Activated CD8-positive, alpha-beta memory T cell treated with anti-CD3 and anti-CD28 coated beads, Interleukin-2, amount 50 U/mL, for 4 hours (primary cell): ENCODE measurements at places on chromosomes 5 and 9.

GRCh38 chr9:87748881-87749280 is 23.0 kb downstream of the CTSL start:
- no peak for DNase-seq

DNA sequence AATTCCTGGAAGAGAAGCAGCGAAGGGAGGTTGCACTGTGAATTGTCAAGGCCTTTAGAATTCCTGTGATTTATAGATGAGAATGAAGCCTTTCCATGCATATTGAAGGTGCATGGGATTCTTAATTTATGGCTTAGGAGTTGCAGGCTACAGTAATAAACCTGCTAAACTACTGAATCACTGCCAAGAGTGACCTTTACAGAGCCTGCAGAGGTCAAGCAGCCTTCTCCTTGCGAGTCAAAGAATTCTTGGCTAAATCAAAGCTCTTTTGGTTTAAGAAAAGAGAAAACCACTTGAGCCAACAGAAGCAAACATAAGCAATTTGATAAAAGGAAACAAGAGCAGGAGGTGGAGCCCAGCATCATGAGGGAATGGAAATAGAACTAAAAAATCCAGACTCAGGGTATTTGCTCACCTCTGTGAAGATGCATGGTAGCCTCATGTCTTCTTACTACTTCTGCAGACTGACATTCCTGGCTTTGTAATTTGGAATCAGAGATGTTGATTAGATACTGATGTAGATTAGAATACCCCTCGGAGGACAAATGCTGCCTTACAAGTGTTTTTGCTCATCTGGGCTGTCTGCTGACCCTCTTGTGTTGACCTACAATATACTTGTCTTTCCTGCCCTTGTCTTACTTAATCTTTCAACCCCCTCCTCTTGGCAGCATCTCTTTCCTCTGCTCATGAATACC is 90.3 kb upstream of the IFNK start:
- no peak for DNase-seq

DNA sequence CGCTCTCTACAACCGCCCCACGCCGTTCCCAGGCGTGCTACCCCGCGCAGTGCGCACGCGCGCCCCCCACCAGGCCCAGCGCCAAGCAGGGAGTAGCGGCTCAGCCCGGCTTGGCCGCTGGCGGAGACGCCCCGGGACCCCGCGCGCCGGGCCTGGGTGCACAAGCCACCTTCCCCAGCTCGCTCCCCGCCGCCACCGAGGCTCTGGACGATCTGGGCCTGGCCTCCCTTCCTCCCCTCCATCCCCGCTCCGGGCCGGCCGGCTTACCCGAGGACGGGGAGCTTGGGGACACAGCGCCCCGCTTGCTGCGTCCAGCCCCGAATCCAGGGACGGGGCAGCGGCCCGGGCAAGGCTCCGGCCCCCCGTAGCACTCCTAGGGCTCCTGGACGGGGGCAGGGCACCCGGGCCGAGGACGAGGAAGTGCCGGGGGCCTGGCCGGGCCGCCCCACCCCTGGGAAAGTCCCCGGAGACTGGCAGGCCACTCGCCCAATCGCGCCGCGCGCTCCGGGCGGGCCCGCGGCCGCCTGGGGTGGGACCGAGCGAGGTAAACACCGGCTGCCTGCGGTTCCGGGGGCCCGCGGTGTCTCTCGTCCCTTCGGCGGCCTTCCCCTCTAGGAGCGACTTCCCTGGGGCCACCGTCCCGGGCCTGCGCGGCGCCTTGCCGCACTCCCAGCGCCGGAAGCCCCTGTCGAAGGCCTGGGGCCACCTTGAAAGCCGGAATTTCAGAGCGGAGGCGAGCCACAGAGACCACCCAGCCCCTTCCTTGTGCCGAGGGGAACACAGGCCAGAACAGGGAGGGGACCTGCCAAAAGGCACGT is at the start of gene TNIP1:
TSS of gene TNIP1 (minus strand) at position 422 of the 818 bp plus-strand sequence. CDS start 15,939 bp downstream, outside the sequence.
- peak; percentile 95 for DNase-seq

- no peak for DNase-seq
Measured at GRCh38 chr5:142884029-142884428, 113.9 kb downstream of the ARHGAP26 start.

DNA sequence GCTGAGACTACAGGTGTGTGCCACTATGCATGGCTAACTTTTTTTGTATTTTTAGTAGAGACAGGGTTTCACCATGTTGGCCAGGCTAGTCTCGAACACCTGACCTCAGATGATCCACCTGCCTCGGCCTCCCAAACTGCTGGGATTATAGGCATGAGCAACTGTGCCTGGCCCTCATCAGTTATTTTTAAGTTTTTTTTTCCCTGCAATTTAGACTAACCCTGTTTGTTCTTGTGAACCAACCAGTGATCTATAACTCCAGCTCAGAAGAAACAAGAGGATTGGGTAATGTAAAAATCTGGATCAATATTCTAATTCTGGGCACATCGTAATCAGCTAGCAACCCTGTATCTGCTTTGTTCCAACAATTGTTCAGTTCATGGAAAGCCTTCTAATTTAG is 155.7 kb downstream of the NXNL2 start:
- no peak for DNase-seq

- DNase-seq, result no peak
Measured at GRCh38 chr5:67985686-67986387, 229.7 kb upstream of the PIK3R1 start.

- DNase-seq, result no peak
Measured at GRCh38 chr9:83081846-83082245, 18.9 kb upstream of the RASEF start.

- no peak for DNase-seq
Measured at GRCh38 chr9:77532607-77533006, 115.5 kb downstream of the GNA14 start.

DNA sequence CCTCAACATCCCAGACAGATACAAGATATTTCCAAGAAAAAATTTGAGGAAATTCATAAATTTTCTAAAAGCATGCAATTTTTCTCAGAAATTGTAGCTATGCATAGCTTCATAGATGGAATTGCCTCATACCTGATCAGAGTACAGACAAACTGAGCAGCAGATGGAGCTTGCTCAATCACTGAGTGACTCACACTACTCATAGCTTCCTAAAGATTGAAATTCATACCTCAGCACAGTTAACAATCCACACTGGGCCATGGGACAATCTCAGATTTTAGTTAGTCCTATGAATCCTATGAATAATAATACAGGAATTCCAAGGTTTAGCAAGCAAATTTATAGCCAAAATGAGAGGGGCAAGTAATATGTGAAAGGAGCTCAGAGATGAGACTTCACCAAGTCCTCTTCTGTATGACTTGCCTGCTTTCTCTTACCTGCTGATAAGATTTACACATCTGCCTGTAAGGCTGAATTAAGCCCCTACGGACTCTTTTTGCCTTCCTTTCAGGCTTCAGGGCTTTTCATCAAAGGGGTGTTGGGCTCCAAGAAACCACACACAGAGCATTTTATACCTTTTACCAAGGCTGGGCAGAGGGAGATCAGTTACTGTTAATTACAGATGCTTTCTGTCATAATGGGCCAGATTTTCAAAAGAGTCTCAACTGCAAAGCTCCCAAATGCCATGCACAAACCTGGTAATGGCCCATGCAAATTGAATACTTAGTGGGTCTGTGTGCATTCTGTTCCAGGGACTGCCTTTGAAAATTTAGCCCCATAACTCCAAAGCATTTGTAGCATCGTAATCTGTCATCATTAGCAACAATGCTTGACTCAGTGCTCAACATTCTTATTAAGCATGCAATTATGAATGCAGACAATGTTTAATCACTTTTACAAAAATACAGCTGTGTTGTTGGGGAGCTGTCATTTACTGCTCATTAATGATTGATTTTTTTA is 439.3 kb downstream of the DTWD2 start:
- DNase-seq, result no peak

DNA sequence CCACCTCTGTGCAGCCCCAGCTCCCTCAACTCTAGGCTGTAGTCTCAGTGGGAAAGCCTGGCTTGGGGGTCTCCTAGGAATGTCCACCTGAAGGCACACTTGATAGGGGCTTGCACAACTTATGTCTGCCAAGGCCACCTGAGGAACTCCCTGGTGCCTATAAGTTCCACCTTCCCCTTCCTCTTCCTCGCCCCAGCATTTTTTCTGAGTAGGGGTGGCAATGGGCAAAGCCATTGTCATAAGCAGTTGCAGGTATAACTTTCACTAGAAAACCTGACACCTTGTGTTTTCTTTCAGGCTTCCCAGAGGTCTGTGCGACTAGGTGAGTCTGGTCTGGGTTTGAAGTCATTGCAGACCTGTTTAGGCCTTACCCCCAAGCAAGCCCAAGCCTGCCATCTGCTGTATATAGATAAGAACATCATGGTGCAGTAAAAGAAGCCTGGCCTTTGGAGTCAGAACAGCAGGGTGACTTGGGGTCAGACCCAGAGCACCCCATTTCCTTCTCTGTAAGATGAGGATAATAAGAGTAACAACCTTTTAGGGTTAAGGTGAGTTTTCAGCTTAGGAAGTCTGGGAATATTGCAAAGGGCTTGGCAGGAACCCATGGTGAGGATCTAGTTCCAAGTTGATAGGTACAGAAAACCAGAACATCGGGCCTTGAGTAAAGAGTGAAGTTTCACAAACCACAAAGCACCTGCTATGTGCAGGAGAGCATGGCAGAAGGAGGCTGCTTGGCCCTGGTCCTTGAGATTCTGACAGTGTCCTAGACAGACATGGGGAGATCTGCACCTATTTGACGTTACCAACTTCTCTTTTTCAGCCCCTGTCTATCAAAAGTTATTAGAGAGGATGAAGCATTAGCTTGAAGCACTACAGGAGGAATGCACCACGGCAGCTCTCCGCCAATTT is 33.8 kb downstream of the TGFBI start:
- no peak for DNase-seq

GRCh38 chr9:111300140-111300735 is 29.8 kb downstream of the OR2K2 start:
- DNase-seq, result no peak

DNA sequence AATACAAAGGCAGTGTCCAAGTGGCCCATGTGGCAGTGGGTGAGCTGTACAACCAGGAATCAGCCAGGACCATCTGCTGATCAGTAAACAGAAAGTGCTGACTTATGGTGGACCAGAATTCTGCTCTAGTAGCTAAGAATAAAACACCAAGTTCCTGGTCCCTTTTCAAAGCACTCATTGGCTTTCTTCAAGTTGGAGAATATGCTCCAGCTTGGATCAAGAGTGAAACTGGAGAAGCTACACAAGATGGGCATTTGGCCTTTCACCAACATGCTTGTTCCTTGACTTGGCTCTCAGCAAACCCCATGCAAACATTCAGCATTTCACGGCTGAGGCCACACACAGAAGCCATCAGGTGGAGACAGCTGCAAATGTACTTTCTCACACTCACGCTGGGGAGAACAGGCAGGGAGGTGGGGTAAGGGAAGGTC is 32.1 kb downstream of the MARCHF3 start:
- DNase-seq, result no peak

GRCh38 chr9:338602-339001 is 123.9 kb downstream of the DOCK8 start:
- DNase-seq, result no peak

DNA sequence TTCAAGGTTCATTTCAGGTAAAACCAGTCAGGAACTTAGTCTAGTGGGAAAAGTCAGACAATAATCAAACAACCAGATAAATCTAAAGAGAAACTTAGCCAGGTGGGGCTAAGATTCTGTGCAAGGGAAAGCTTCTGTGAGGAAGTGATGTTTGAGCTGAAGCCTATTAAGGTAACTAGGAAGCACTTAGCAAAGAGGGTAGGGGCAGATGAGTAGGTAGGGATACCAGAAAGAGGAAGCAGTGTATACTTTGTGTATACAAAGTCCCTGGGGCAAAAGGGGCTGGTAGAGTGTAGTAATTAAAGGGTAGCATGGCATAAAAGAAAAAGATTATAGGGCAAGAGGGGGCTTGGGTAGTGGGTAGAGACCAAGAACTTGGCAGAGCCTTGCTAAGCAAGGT is 3.6 kb upstream of the SPATA24 start:
- DNase-seq, result no peak

DNA sequence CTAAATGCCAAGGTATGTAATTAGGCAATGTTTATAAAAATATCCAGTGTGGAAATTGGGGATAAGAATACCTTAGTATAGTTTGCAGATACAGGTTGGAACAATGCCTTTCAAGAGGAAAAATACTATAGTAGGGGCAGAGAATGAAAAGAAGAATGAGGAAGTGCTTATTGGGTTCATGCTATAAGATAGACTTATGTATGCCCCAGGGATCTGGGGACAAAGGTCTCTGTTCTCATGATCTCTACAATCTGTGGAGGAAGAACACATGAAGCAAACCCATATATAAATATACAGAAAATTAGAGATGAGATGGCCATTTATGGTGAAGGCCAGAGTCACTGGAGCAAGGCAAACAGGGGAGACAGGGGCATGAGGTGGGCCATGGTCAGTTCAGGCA is 106.5 kb upstream of the DAB2 start:
- no peak for DNase-seq

DNA sequence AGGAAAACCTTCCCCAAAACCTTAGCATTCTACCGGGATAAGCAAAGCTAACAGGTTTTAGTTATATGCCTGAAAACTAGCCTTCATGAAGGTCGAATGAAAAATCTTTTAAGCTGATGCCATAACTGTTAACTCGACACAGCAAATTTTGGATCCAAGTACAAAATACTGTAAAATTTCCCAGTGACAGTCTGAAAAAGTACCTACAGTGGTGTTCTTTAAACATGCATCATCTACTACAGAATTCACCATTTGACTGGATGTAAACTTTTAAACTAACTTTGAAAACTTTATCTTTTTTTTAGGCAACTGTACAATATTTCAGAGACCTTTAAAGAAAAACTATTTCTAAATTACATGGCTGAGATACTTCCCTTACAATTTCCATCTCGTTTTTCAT is 791 bp downstream of the RAPGEF6 start:
- DNase-seq, result no peak

DNA sequence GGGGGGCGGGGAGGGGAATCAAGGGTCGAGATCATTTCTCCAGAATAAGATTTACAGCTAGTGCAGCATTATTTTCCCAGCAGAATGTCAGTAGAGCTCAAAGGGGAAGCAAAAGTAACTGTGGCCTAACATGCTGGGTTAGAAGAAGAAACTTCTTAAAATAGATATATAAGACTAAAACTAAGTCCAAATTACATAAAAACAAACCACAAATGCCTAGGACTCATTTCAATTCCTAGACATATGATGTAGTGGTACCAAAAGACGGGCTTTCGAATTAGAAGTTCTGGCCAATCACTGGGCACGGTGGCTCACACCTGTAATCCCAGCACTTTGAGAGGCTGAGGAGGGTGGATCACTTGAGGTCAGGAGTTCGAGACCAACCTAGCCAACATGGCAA is 20.8 kb upstream of the MELK start:
- no peak for DNase-seq

- DNase-seq, result no peak
Measured at GRCh38 chr9:101029315-101030085, 973 bp downstream of the PLPPR1 start.

DNA sequence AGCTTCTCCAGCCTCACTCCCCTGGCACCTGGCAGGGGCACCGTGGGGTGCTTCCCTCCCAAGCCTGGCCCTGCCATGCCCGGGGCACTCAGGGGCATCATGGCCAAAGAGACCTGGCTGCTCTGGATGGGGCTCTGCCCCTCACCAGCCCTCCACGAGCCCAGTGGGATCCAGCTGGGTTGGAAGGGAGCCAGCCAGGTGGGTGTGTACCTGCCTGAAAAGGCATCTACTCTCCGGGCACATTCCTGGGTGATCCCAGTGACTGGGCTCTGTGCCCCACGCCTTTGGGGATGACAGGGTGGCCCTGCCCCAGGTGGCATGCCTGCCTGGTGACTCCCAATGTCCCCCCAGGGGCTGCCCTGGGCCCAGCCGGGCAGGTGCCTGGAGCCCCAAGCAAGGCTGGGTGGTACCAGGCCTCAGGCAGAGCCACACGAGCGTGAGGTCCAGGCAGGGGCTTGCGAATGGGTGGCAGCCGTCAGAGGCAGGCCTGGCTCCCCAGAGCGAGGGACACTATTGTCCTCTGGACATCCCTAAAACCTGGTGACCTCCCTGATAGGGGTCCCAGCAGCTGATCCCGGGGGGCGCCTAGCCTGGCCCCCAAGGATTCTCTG is 777 bp downstream of the GPSM1 start:
- DNase-seq, result no peak
